ENCODE measurements at places on chromosomes 6 and 20. TPM values are rescaled to one million over a fixed set of nuclear protein-coding genes. Genes with fewer than 3 reads are reported as not detected.

Gene MLN
- total RNA-seq = not detected

Gene CST2
- total RNA-seq = not detected

Gene OTOR
- not detected for total RNA-seq

Gene SIRPB2
- not detected for total RNA-seq

Gene HTR1B
- not detected for total RNA-seq

Gene PRR18
- not detected for total RNA-seq

Gene HAO1
- total RNA-seq = not detected

Gene MYCT1
- total RNA-seq = not detected

Gene TSHZ2
- 0.63 TPM for total RNA-seq

Gene RAET1L
- total RNA-seq = not detected

Gene WFDC10B
- total RNA-seq = 0.26 TPM

Gene HDGFL1
- total RNA-seq = not detected

Gene MRAP2
- total RNA-seq = 0.47 TPM

Gene SMIM29
- 16.7 TPM for total RNA-seq

Gene ADGB
- not detected for total RNA-seq

Gene SNAP91
- not detected for total RNA-seq

Gene ACTL10
- total RNA-seq = 1.9 TPM
